ENCODE measurements at places on chromosomes 2 and 18.

DNA sequence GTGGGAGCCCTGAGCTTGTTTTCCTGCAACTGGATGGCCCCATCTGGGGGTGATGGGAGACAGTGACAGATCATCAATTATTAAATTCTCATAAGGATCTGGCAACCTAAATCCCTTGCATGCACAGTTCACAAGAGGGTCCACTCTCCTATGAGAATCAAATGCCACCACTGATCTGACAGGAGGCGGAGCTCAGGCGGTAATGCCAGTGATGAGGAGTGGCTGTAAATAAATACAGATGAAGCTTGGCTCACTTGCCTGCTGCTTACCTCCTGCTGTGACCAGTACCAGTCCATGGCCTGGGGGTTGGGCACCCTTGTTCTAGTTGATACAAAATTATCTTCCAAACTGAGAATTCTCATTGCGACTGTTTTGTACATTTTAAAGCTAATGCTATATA lies 258.6 kb downstream of the CTNNA2 start:
- DNase-seq = no peak

DNA sequence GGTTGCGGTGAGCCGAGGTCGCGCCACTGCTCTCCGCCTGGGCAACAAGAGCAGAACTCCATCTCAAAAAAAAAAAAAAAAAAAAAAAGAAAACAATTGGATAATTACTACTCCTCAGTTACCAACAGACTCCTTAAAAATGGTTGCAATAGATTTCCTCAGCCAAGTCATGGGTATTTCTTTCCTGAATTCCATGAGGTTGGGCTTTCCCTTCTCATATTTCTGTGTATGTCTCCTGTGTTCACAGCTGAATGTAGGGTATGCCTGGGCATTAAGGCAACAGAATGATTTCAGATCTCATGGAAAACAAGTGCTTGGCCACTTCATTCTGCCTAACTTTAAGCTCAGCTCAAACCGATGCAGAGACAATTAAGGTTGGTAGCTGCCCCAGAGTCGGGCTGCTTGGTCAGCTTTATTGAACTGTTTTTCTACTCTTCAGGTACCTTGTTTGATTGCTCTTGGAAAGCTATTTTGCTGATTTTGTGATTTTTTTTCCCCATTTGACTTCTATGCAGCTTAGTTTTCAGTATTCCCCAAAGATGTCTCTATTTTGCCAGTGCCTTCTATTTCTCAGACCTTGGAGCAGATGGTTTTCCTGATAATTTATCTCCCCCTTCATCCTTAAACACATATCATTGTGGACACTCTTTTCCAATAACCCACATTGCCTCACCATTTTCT lies 24.8 kb downstream of the KIF5C start:
- DNase-seq = no peak

DNA sequence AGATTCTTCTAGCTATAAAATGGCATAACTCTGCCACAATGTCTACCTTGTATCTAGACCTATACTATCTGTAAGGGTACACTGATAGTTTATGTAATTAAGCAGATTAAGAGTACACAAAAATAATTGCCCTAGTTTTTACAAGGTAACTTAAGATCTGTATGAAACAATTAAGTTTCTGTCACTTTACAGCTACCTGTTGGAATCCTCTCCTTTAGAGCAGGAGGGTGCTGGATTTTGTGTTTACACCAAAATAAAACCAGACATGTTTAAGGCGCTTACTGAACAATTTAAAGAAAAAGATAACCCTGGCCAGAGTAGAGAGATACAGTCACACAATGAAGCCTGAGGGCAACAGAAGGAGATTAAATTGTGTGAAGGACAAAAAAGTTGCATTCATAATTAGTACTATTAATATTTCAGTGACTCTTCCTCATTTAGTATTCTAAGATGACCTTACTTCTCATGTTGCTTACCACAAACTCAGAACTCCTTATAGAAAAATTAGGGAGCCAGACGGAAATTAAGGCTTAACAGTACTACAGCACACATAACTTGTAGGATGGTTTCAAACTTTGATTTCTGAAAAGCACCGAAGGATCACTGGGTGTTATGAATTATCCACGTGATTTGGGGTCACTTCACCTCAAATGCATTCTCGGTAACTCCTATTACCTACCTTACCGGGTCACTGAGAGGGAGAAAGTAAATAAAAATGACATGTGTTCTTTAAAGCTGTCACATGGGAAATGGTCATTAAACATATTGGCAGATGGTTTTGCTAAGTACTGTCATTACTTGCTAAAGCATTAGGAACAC lies 1.0 kb downstream of the DARS1 start:
- DNase-seq = no peak

DNA sequence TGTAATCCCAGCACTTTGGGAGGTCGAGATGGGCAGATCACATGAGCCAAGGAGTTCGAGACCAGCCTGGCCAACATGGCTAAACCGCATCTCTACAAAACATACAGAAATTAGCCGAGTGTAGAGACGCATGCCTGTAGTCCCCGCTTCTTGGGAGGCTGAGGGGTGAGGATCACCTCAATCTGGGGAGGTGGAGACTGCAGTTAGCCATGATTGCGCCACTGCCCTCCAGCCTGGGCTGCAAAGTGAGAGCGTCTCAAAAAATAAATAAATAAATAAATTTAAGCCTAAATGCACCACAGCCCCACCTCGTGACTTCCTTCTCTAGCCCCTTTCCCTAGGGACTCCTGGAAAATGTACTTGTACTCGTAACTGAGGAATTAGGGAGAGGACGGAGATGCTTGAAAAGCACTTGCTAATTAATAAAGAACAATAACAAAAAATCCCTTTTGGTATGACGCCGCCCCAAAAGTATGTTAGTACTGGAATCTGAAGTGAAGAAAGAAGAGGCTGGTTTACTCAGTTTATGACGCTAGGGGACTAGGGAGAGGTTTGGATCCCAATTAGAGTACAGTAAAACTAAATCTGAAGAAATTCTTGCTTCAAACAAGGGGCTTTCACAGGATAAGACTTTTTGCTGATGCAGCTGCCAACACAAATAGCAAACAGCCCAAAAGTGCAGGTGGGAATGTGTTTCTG lies 887 bp upstream of the ZNF396 start:
- no peak for DNase-seq
